Urinary bladder (tissue), 4 donors: ENCODE measurements at places on chromosomes 2 and 18. TPM values are rescaled to one million over a fixed set of nuclear protein-coding genes. Genes with fewer than 3 reads are reported as not detected.

DNA sequence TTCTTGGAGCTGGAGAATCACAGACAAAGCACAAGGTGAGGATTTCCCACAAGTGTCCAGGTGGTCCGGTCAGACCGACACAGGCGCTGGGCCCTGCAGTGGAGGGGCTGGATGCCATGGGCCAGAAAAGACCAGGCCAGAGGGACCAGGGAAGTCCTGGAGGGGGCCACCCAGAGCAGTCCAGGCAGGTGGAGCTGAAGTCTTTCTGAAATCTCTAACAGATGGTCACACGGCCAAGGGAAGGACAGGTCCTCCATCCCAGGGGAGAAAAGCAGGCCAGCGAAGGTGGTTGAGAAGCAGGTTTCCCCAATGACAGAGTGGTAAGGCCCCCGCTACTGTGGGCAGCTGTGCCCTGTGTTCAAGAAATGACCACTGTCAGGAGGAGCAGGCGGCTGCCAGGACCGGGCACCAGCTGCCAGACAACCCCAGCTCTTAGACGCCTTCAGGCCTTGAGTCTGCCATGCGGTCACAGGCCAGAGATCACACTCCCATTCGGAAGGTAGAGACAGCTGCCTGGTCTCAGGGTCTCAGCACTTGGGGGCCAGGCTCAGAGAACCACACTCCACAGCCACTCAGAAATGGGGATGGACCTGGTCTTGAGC lies 25.9 kb downstream of the HS1BP3 start:
- no peak for DNase-seq

- no peak for DNase-seq
Observed at GRCh38 chr2:5587766-5588165, 104.4 kb upstream of the SOX11 start.

GRCh38 chr2:82913566-82913965 lies 1545.5 kb downstream of the SUCLG1 start:
- no peak for DNase-seq

- DNase-seq = no peak
Observed at GRCh38 chr18:39845106-39845505, 2109.9 kb upstream of the PIK3C3 start.

- DNase-seq = no peak
Observed at GRCh38 chr18:54684784-54685183, 93.7 kb downstream of the DYNAP start.

DNA sequence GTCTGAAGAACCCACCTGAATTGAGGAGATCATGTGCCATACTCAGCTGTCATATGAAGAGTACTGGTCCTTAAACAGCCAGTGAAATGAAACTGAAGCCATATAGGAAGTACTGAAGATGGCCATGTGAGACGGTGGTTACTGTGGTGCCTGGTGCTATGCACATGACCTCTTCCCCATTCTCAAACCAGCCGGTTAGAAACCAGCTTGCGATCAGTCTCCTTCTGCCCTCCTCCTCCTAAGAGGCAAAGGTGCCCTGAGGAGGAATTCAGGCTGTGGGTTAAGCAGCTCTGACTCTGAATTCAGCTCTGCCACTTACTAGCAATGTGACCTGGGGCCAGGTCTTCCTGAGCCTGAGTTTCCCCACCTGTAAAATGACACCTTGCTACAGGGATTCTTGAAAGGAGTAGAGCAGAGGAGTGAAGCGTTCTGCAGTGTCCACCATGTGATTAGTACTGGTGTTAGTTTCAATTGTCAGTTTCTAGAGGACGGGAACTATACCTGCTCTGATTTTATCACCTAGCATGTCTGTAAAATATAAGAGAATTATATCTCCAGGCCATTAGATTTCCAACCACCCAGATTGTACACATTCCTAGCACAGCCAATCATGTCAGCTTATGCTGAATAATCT lies 5.1 kb downstream of the FECH start:
- DNase-seq = no peak

DNA sequence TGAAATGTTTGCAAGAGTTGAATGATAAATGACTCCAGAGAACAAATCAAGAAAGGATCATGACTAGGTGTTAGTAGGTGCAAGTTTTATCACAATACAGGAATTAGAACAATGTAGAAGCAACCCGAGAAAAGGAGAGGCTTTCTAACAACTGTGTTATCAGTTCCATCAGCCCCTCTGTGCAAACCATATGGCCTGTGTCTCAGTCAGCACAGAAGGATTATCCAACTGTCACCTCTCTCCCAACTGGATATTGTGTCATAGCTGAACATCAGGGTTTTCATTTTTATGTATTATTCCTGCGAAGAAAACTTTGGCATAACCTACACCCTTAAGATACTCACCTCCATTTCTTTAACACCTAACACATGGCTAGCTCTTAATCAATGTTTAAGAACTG lies 321.6 kb upstream of the RND3 start:
- DNase-seq = no peak

GRCh38 chr2:160293391-160294091 lies 93.5 kb upstream of the ITGB6 start:
- DNase-seq = no peak

GRCh38 chr2:145596416-145596815 lies 1076.5 kb upstream of the ZEB2 start:
- no peak for DNase-seq

DNA sequence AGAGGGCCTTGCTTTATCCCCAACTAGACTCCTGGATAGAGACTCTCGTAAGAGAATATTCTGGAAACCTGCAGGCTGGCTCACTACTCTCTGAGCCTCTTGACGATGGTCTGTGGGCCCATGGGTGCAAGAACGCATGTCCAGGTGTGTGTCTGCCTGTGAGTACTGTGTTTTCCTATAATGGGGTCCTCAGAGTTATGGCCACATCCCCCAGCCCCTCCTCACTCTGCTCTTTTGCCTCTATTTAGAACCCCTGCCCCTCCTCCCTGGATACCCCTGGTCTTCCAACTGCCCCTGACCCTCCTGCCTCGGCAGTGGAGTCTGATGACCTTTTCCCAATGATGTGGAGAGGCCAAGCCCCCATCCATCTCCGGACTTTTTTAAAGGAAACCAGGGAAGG lies 148.1 kb downstream of the ZFP36L2 start:
- no peak for DNase-seq

- no peak for DNase-seq
Observed at GRCh38 chr2:176158855-176159662, 2.0 kb downstream of the HOXD3 start.

GRCh38 chr2:200507179-200507578 lies 2.7 kb downstream of the KCTD18 start:
- DNase-seq = no peak

DNA sequence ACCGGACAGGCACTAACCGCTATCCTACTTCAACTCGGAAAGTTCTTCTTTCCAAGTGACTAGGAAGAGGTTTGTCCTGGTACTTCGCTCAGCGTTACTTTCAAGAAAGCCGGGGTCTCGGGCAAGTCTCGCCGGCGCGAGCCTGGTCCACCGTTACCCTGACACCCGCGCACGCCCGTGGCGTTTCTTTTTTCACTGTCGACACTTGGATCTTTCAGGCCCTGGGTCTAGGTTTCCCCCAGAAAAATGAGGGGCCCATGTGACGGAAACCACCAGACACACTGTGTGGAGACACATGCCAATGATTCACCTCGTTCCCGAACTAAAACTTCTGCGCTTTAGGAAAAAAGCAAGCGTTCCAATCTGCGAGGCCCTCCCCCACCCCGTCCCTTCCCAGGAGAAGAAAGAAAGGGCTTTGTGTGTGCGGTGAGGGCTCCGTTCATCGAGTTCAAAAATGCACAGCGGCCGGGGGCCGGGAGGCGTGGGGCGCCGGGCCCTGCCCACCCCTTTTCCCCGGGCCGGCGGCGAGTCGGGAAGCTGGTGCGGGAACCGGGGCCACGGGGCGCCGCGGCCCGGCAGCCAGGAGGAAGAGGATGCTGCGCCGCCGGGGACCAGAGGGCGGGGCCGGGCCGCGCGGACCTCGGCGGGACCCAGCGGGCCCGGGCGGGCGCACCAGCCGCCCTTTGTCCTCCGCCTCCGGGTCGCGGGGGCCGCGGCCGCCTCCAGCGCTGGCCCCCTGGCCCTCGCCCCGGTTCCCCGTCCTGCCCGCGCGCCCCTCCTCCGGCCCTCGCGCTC lies 2.6 kb downstream of the ZNF521 start:
- DNase-seq = no peak

DNA sequence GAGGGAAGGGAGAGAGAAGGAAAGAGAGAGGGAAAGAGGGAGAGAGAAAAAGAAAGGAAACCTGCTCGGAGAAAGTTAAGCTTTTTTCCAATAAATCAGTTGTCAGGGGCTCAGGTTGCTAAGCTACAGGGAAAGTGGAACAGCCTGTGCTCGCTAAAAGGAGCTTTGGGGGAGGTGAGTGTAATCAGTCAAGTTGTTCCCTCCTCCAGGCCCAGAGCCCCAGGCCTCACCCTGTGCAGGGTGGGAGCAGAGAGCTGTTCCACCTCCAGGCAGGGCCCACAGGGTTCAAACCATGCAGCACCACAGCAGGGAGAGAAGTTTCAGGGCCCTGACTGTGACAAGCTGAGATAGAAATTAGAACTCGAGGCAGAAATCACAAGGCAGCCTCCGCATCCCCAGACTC lies 56.4 kb upstream of the PPP1CB start:
- no peak for DNase-seq

- no peak for DNase-seq
Observed at GRCh38 chr2:8168876-8169424, 512.9 kb upstream of the ID2 start.

DNA sequence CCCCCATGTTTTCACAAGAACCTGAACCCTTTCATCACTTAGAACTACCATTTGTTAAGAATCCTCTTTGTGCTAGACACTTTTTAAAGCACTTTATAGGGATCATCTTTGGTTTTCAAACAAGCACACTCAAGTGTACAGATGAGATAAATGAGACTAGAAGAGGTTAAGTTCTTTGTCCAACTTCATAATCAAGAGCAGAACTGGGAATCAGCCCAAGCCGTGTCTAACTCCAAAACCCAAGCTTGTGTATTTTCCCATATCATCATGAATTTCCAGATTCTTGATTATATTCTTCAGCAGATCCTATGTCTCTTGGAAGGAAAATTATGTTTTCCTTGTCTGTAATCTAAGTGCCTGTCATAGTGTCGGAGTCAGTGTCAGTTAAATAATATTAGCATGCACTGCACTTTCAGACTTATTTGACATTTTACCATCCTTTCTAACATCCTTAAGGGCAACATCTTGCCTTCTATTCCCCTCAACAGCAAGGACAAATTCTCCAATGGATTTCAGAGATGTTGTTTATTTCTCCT lies 123.0 kb upstream of the SETBP1 start:
- no peak for DNase-seq

GRCh38 chr18:26642440-26643348 lies 94.3 kb upstream of the KCTD1 start:
- DNase-seq = no peak

DNA sequence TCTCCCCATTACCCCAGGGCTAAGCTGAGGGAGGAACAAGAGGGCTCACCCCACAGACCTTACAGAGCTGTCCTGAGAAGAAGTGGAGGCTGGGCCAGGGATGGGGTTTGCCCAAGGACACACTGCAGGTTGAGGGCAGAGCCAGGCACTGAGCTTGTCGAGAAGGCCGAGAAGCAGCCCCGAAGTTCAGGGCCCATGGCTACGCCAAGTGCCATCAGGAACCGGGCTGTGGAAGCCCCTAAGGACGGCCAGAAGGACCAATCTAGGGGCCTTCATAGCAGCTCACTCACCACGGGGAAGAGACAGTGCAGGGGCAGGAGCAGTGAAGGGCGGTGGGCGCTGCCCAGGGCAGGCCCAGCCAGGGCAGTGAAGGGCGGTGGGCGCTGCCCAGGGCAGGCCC lies 18.6 kb upstream of the AGXT start:
- DNase-seq = no peak

DNA sequence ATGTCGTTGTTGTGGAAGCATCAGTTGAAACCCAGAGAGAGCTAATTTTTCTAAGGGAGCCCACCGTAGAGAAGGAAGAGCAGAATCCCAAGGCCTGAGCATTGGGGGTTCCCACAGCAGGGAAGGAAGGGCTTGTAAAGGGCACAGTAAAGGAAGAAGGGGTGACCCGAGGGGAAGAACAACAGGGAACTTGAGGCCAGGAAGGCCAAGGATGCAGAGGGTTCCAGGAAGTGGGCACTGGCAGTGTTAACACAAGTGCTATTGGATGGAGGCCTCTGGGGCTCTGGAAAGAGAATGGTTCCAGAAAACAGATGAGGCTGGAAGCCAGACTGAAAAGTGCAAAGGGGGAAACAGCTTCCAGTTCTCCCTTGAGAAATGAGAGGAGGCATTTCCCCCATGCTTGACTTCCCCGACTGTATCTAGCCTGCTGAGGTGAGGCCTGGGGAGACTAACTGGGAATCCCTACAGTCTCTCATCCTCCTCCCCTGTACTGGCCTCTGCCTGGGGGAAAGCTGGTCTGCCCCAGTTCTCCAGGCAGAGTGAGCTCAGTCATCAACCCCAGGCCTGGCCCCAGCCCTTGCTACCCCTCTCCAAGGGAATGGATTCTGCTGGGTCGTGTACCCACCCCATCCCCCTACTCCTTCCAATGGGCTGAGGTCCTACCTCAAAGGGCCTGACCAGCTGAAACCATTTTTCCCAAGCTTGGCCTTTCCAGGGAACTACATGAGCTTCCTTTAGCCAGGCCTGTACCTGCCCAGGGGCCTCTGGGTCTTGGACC lies 43.2 kb upstream of the MRPL33 start:
- no peak for DNase-seq

DNA sequence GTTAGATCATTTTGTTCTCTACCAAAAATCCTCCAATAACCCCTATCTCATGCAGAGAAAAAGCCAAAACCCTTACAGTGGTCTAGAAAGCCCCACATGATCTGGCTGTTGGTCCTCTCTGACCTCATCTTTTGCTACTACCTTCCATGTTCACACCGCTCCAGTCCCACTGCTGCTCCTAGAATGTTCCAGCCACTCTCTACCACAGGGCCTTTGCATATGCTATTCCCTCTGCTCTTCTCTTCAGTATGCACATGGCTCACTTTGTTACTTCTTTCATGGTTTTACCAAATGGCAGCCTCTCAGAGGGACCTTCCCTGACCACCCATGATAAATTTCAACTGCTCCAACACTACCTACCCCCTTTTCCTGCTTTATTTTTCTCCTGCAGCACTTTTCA lies 193.5 kb upstream of the CCDC150 start:
- DNase-seq = no peak

GRCh38 chr2:171675810-171676345 lies 11.4 kb upstream of the DYNC1I2 start:
- DNase-seq = no peak

DNA sequence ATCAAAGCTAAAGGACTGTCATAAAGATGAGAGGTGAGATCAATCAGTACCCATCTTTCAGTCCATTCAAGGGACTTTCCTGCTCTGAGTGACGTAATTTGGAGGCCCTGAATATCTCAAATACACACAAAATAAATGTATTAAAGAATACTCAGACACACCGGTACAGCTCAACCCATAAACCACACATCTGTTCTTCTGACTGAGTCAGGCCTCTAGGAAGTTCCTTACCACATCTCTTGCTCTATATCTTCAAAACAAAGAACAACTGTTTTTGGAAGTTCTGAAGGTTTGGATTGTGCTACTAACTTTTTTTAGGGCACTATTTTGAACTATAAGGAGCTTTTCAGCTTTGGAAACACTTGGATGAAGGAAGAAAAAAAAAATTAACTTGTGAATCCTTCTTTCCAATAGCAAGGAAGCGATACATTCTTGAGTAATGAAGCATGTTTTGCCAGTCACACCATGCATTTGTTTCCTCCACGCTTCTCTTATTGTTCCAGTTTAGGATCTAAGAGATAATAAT lies 866.5 kb upstream of the VRK2 start:
- no peak for DNase-seq

SERPINB11 gene
- polyA plus RNA-seq = not detected

MROH2A gene
- polyA plus RNA-seq = 7.3 TPM

ANXA4 gene
- 68.0 TPM for polyA plus RNA-seq

PDE1A gene
- 17.1 TPM for polyA plus RNA-seq

LIMS4 gene
- 2.8 TPM for polyA plus RNA-seq

RAD51AP2 gene
- polyA plus RNA-seq = not detected

SCYGR3 gene
- polyA plus RNA-seq = not detected

KLF7 gene
- polyA plus RNA-seq = 15.1 TPM
